ENCODE measurements at places on chromosomes 12 and 14.

DNA sequence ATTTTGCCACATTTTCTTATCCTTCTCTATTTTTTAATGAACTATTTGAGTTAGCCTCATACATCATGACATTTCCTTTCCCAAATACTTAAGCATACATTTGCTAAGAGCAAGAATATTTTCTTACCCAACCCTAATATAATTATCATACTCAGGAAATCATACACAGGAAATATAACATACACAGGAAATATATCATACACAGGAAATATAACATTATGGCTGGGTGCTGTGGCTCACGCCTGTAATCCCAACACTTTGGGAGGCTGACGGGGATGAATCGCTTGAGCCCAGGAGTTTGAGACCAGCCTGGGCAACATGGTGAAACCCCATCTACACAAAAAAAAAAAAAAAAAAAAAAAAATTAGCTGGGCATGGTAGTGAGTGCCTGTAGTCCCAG, 4.9 kb downstream of the NCKAP1L start:
- DNase-seq, result no peak

GRCh38 chr12:49864798-49865090, 21.8 kb upstream of the BCDIN3D start:
- DNase-seq, result no peak

GRCh38 chr14:73173092-73173735, 36.9 kb downstream of the PSEN1 start:
- DNase-seq, result no peak

GRCh38 chr14:20343862-20344220, 406 bp downstream of the PARP2 start:
- no peak for DNase-seq

DNA sequence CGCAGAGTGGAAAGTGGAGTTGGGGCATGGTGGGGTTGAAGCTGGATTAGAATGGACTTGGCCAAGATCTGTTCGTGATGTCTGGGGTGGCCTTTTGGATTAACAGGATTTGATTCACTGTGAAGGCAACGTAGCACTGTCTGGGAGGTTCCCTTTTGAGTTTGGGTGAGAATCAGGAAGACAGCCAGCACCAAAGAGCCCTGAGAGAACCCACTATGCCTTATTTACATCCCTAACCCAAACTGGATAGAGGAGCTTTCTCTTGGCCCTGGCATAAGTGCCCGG, 269.6 kb downstream of the ZFP36L1 start:
- DNase-seq, result no peak

DNA sequence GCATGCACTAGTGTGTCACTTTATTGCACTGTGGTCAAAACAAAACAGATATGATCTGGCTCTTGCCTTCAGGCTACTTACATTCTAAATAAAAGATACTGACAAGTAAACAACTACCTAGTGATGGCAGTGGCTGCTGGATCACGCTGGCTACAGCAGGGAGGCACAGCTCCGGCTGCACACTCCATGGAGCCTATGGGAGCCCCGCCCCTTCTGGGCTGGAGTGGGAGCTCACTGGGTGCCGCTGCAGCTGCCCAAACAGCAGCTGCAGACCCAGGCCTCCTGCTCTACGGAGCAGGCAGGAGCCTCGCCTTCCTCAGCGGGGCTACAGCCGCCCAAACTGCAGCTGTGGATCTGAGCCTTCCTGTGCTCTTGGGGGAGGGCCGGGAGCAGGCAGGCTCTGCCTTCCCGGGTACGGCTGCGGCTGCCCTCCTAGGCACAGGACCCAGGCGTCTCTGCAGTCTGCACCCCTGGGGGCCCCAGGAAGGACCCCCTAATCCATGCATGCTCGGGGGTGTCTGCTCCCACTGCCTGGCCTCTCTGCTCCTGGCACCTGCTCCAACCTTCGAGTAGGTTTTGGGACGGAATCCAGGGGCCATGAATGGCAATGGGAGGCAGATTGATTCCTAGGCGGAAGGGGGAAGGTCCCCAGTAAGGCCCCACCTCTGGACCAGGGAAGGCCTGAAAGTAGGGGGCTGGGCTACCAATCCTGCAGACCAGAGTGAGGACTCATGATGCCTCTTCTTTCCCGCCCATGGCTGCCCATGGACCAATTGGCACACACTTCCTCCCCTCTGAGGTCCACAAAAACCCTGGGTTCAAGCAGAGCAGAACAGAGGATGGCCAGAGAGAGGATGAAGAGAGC, 253.1 kb downstream of the ANO6 start:
- DNase-seq, result no peak

DNA sequence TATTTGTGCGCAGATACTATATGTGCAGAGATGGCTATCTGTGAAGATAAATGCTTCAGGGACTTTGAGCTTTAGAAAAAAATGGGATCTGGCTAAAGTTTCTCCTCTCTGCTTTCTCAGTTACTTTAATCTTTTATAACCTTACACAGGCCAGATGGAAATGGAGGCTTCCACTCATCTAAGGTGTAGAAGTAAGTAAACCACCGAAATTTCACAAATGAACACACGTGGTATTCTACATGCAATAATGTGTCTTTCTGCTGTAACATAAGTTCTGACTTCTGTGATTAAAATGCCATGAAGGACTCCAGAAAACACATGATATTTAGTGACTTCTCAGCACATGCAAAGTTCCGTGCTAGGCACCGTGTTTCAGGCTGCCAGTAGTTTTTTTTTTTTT, 99.1 kb upstream of the FOXN3 start:
- no peak for DNase-seq

DNA sequence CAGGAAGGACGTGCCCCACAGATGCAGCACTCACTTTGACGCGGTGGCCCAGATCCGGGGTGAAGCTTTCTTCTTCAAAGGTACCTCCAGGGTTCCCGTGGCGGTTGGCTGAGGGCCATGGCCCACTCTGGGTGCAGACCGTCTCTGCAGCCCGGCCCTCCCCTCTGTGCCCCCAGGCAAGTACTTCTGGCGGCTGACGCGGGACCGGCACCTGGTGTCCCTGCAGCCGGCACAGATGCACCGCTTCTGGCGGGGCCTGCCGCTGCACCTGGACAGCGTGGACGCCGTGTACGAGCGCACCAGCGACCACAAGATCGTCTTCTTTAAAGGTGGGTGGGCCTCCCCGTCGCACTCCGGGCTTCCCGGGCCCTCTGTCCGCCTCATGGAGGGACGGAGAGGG, 16.9 kb downstream of the MMP17 start:
- DNase-seq, result no peak

DNA sequence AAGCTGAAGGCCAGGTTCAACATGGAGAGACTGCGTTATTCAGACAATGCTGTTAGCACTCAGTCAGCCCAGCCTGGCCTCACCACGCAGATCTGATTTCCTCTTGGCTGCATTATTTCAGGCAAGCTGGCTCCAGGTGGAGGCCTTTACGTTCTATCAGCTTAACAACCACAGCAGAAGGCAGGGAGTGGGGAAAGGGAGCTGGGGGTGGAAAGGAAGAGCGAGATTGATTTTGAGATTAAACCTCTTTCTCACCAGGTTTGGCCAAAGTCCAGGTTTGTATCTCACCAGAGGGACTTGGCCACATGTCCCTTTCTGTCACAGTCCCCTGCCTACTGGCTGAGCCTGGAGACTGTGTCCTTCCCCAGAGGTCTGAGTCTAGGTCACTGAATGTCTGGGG, 543.7 kb upstream of the TMEM132C start:
- no peak for DNase-seq

- no peak for DNase-seq
These were observed 56.3 kb downstream of the SPPL3 start for GRCh38 chr12:120847814-120848213.

- no peak for DNase-seq
These were observed 4.4 kb upstream of the CSRNP2 start for GRCh38 chr12:51087818-51088217.

DNA sequence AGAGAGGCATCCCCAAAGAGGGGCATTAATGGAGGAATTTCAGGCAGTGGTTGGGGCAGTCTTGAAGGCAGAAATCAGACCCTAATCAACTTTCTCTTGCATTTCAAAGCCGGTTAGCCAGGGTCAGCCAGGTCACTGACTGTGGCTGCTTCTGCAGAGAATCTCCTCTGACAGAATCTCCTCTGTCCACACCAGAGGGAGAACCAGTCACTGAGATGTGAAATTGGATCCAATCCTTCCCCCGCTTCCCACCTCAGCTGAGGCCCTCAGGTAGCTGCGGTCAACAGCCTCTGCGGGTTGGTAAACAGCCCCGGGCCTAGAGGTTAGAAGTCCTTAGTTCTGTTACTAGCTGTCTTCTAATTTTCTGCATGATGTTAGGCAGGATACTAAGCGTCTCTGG, 39.8 kb upstream of the NUAK1 start:
- no peak for DNase-seq

DNA sequence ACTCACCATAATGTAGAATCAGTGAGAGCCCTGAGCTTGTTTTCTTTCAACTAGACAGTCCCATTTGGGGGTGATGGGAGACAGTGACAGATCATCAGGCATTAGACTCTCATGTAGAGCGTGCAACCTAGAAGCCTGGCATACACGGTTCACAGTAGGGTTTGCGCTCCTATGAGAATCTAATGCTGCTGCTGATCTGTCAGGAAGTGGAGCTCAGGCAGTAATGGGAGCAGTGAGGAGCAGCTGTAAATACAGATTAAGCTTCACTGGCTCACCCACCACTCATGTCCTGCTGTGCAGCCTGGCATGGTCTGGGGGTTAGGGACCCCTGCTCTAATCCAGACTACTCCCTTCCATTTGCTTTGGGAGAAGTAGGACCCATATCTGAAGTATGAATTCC, 55.6 kb downstream of the FNTB start:
- no peak for DNase-seq

GRCh38 chr14:29757188-29757680, 170.4 kb downstream of the PRKD1 start:
- DNase-seq, result no peak

DNA sequence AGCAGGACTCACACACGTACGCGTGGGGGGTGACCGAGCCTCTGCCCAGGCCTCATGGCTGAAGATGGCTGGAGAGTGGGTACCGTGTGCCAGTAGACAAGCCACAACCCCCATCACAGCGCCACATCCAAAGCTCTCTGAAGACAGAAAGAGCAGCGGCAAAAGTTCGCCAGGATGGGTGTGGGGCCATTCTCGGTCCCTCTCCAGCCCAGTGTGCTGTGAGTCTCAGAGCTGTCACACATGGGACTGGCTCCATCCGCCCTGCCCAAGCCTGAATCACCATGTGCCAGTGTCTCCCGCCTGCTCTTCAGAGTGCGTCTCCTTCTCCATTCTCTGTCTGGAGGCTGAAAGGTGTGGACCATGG, 5.7 kb downstream of the TMEM179 start:
- DNase-seq, result no peak

- DNase-seq, result no peak
These were observed 162.2 kb upstream of the TMTC1 start for GRCh38 chr12:29945904-29946303.

DNA sequence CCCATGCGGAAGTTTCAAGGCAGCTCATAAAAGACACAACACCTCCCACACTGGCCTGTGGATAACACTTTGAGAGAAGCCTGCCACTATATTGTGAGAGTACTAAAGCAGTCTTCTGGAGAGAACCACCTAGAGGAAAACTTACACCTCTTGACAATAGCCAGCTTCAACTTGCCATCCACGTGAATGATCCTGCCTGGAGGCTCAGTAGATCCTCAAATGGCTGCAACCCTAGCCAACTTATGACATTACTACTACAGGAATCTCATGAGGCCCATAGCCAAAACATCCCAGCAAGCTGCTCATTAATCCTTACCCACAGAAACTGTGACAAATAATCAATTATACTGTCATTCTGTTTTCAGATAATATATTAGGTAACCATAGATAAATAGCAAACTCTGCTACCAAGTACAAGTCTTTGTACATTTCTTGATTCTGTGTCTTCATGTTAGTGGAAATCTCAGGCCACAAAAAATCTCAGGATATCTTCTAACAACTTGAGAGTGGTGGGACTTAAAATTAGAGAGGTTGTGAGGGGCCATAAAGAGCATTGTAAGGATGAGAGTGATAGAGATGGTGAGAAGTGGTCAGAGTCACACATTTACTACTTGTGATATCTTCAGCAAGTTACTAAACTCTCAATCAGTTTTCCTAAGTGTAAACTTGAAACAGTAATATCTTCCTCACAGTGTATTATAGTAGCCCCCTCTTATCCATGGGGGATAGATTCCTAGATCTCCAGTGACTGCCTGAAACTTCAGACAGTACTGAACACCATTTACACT, 368.0 kb downstream of the C12orf50 start:
- DNase-seq, result no peak

DNA sequence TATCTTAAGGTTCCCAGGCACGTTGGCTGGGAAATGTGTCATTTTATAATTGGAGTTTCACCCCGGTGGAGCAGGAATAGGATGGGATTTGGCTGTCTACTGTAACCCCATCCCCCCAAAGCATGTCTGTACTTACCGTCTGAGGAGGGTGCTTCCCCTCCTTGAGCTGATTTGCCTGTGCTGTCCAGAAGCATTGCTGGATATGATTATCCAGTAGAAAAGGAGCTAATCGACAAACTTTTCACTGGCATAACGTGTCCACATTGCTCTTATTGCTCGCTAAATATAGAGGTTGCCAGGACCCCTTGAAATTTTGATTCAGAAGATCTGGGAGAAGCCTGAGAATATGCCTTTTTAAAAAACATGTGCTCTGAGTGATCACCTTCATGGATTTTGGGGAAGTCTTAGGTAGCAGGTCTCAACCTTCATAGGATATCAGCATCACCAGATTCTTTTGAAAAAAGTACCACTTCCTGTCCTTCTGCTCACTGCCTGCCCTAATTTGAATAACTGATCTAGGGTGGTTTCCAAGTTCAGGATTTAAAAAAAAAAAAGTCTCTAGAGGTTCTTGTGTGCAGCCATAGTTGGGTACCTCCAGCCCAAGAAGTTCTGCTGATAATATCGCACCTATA, 80.4 kb upstream of the KCNA1 start:
- no peak for DNase-seq

DNA sequence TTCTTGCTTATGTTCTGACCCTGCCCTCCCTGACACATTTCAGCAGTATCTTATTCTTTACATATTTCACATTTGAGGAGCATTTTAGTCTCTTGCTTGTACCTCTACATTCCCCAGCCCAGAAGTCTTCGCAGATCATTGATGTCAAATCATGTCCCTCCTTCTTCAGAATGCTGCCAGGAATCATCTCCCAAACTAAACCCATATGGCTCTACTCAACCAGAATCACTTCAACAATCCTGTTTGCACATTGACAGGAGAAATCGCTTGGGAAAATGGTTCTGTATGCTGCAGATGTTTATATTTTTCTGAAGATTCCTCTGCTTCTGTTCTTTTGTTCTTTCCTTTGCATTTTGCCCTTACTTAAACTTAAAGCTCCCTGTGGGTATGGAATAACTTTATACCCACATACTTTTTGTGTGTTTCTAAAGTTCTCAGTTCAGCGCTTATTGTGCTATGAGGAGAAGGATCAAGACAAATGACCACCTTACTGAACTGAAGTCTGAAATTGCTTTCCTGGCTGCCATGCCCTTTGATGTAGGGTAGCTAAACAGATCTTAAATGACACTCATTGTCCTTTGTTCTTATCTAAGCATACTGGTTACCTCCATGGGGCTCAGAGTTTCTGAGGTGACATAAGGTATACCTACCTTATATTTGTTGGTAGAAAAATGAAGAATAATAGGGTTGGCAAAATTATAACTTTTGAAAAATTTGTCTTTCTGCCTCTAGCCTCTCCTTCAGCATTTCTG, 134.6 kb downstream of the SLC25A21 start:
- no peak for DNase-seq

GRCh38 chr12:130770413-130771028, 54.4 kb upstream of the RIMBP2 start:
- DNase-seq, result no peak

- no peak for DNase-seq
These were observed 47.3 kb upstream of the GTF2A1 start for GRCh38 chr14:81268016-81268416.

- DNase-seq, result no peak
These were observed 168.0 kb downstream of the EGLN3 start for GRCh38 chr14:33782923-33783322.
